ENCODE measurements at places on chromosomes 16 and 17. TPM values are rescaled to one million over a fixed set of nuclear protein-coding genes. Genes with fewer than 3 reads are reported as not detected.

The AURKB gene
- polyA plus RNA-seq: 5.9 TPM

DNA sequence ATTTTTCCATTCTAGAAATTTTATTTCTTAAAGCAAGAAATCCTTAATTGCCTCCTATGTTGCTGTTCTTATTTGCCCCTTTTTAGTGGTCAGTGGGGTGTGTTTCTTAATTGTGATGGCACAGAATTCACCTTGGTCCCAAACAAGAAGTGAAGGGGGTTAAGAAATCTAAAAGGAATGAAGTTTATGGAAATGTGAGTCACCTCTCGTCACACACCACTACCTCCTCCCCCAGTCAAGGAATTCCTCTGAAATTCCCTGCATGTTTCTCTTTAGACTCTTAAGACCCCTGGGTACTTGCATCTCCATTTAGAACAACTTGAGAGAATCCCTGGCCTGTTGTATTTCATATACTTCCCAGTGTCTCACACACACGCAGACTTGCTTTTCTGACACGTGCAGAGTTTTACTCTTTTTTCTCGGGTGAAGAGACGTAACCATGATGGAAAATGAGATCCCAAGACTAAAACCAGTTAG lies 247.4 kb downstream of the PRKCA start:
- DNase-seq: peak; percentile 74

- DNase-seq: no peak
These were observed 127.4 kb downstream of the IRF8 start for GRCh38 chr16:86026171-86026910.

The KRTAP1-5 gene
- polyA plus RNA-seq: 20.2 TPM

The PPP1R27 gene
- not detected for polyA plus RNA-seq

The SLC13A2 gene
- not detected for polyA plus RNA-seq

The SLC25A11 gene
- polyA plus RNA-seq: 44.7 TPM

The MYO15A gene
- polyA plus RNA-seq: 0.32 TPM

DNA sequence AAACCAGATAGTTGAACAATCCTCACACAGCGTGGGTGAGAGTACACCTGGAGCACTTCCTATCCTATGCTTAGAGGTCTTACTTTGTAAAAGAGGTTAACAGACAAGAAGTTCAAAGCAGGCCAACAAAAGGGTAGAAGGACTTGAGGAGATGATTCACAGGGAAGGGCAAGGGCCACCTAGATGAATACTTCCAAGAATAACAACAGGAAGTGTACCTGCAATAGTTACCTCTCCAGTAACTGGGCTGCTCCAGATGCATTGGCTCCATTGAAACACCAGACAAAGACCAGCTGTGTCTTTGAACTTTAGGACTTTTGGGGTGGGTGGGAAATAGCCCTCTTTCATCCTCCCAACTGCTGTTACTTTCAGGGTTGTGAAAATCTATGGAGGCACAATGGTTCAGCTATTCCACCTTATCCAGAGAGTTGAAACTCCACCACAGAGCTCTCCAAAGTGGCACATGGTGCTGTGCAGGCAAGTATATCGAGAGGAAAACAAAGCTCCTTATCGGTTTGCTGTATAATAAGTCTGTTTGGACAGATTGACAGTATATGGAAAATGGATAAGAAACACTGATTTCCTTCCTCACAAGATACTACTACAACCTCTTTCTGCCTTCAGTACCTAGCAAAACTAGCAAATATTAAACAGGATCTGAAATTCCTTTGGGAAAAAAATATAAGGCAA lies 22.7 kb downstream of the RNF43 start:
- DNase-seq: no peak

GRCh38 chr16:66189951-66190350 lies 176.5 kb upstream of the CDH5 start:
- DNase-seq: peak; percentile 81

GRCh38 chr17:34692920-34693319 lies 113.5 kb downstream of the TMEM132E start:
- no peak for DNase-seq

DNA sequence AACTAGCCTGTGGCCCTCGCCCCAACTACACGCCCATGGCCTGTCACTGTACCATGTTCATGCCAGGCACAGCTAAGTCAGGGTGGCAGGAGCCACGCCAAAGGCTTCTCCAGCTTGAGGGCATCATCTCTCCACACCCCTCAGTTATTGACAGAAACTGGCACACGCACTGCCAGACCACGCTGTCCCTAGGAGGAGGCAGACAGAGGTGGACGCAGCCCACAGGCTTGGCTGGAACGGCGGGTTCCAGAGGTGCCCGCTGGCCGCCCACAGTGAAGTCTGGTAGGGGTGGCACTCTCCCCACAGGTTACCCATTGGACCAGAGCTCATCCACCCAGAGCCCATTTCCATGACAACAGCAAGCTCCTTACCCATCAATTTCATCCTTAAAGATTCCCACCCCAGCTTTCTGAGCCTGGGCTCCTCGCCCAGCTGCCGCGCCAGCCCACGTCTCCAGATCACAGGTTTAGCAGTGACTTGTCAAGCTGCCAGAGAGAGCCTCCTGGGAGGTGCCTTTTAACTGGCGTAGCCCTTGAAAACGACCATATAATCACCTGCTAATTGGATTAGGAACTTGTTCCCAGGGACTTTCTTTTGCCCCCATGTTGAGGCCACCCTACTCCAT lies 27.9 kb downstream of the RPRML start:
- no peak for DNase-seq

DNA sequence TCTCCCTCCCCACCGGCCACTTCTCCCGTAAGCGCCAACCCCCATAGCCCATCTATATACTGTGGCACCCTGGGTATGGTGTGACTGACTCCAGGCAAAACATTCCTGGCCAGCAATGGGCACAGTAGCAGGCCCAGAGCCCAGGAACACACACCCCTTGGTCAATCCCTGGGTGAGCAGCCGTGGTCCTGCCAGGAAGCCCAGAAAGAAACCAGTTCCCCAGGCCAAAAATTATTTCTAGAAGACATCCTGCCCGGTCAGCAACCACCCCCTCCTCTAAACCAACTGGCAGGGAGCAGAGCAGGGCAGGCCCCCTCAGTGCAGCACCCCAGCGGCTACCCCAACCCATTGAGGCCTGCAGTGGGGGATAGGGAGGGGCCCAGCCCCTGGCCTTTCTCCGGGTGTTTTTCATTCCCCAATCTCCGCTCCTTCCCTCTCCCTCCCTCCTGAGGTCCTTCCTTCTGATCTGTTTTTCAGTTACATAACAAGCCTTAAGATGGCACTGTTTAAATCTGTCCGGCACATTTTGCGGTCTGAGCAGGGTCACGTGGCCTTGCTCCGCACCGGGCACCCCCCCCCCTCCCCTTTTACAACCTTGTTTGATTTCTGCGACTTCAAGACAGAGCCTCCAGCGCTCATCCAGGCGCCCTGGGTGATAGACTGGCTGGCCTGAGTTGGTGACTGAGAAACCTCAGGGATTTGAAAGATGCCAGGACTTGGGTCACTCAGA lies 2.0 kb downstream of the NPTX1 start:
- no peak for DNase-seq

The CDRT15 gene
- not detected for polyA plus RNA-seq

The TEKT5 gene
- polyA plus RNA-seq: 0.15 TPM
